Immature natural killer cell (primary cell): ENCODE measurements at places on chromosomes 7 and 10.

GRCh38 chr10:88433565-88434186 is 149.4 kb downstream of the RNLS start:
- no peak for DNase-seq

DNA sequence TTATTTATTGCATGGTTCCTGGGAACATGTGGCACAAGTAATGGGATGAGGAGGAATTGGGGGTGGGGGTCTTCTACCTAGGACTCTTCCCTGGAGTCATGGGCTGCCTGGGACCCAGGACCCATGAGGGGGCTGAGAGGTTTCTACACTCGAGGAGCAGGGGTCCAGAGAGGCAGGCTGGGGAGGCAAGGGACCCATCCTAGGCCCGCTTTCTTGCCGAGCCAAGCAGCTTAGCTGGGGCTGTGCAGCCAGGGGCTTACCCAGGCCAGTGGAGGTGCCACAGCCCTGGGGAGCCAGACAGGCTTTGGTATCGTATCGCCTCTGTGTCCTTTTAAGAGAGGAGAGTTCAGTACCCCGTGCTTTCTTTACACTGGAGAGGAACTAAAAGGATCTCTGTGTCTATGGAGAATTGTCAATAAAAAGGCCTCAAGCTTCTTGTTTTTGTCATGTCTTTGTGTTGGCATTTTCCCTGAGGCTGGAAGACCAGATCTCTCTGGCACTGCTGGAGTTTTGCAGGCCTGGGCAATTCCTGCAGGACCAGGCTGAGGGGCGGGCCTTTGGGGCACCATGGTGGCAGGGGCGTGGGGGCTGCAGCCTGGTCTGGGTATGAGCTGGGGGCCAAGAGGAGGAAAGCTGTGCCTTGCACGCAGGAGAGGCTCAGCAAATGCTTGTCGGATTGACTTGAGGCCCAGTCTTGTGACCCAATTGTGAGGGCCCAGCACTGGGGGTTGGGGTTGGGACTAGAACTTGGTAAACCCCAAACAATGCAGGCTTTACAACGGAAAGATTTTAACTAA is 11.1 kb downstream of the SFRP5 start:
- DNase-seq: no peak

- DNase-seq: no peak
These were observed 466.1 kb upstream of the NRP1 start for GRCh38 chr10:33800545-33800944.

DNA sequence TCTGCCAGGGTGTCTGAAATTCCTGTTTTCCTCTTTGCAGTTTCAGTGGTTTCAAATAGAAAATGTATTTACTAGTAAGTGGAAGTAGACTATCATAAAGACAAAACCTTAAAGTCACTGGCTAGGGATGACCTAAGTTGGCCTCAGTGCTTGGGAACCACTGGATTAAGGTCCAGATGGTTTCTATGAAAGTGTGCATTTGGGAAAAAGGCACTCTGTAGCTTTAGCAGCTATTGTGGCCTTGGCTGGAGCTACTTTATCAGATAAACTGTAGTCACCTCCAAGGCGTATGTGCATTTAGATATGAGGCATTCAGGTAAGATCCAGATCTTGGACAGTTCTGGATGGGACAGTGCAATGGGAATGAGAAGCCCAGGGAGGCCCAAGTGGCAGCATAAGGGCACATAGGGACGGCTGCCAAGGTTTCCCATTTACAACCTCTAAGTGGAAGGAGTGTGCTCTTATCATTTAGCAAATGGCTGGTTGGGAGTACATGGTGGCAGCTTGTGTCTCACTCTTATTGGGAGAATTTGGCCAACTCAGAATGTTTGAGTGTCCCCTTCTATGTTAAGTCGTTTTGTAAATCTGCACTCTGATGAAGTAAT is 185.6 kb downstream of the LRMDA start:
- DNase-seq: no peak

DNA sequence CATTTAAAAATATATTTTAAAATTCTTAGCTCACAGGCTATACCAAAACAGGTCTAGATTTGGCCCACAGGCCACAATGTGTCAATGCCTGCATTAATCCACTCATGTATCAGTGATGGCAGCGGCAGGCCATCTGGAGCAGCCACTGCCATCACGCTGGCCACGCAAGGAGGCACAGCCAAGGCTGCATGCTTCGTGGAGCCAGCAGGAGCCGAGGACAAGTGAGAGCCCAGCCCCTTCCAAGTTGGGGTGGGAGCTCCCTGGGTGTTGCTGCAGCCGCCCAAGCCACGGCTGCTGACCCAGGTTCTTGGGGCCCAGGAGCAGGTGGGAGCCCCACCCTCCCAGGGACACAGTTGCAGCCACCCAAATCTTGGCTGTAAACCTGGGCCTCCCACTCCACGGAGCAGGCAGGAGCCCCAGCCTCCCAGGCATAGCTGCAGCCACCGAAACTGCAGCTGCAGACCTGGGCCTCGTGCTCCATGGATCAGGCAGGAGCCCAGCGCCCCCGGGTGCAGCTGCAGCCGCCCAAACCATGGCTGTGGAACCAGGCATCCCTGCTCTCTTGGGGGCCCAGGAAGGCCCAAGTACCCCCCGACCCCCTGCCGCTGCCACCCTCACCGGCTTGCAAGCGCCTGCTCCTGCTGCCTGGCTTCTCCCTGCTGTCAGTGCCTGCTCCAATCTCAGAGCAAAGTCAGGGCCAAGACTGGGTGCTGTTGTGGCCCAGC is 87.3 kb upstream of the CACUL1 start:
- DNase-seq: no peak

- DNase-seq: no peak
These were observed 7.0 kb upstream of the EVX1 start for GRCh38 chr7:27235387-27236311.

DNA sequence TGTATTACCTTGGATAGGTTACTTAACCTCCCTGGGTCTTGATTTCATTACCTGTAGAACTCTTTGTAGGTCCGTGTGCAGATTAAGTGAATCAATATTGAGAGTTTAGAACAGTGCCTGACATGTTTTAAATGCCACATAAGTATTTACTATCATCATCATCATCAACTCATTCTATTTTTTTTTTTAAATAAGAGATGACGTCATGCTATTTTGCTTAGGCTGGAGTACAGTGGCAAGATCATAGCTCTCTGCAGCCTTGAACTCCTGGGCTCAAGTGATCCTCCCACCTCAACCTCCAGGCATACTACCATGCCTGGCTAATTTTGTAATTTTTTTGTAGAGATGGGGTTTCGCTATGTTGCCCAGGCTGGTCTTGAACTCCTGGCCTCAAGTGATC is 132.0 kb upstream of the FZD8 start:
- no peak for DNase-seq

DNA sequence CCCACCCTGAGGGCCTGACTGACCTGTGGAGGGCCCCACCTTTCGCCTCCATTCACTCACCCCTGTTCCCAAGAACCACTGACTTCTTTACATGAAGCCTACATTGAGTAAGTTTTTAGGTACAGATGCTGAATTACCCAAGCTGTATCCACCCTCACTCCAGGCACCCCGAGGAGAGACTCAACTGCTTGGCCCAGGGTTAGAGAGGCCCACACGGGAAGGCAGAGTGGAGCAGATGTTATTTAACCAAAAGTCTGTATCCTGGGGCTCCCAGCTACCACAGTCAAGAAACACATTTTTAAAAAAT is 213.1 kb upstream of the FRMD4A start:
- DNase-seq: no peak

DNA sequence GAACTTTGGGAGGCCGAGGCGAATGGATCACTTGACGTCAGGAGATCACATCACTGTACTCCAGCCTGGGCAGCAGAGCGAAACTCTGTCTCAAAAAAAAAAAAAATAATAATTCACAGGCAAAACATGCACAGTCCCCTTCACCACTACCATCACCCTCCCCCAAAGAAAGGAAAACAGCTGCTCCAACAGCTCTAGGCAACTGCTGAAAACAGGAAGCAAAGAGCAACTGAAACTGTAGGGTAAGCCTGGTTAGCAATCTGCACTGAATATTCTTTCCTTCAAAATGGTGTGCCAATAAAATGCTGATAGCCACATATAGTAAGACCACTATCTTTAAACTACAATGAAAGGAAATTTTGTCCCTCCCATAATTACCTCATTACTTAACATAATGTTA is 11.8 kb downstream of the NT5C2 start:
- no peak for DNase-seq

DNA sequence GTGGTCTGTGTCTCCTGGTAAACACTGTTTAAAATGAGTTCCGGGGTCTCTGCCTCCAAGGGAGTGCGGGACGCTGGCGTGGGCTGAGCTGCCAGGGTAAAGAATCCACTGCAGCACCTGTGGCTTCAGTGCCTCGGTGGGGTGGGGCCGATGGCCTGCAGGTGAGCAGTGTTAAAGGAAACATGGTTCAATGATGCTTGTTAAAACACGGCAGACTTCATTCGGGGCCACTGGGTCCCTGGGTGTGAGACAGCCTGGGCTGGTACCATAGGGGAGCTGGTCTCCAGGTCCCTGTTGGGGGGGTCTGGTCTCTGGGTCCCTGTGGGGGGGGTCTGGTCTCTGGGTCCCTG is 24.9 kb upstream of the KNDC1 start:
- DNase-seq: no peak

DNA sequence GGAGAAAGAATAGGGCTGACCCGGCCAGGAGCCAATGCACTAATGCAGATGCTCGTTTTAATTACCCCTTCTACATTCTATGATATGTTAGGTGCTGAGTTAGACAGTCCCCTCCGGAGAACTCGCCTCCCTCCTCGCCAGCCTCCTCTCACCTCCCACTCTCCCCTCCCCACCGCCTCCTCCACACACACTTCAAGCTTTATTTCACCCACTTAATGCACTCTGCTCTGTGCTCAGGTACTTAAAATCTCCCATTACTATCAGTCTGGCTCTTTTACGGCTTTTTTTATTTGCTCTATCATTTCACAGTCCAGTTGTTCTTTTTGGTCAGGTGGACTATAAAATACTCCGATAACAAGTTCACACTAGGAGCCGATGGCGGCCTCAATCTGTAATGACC is 231.6 kb downstream of the TEX36 start:
- DNase-seq: no peak

DNA sequence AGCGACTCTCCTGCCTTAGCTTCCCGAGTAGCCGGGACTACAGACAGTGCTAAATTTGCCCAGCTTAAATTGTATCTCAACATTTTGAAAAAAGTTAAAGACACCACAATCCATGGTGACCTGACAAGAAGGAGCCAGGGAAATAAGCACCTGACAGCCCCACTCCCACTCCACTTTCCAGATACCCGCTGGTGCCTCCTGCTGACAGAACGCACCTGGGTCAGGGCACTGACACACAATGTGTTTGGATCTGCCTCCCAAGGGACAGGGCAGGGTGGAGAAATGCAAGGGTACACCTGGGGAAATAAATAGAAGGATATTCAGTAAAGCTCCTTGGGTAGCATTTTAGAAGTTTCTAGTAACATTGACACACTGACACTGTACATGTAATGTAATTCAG is 58.9 kb upstream of the OPN4 start:
- DNase-seq: no peak

- DNase-seq: no peak
These were observed 278.1 kb upstream of the SP4 start for GRCh38 chr7:21149809-21150208.

- DNase-seq: no peak
These were observed 230.5 kb upstream of the MBL2 start for GRCh38 chr10:53003094-53003493.

DNA sequence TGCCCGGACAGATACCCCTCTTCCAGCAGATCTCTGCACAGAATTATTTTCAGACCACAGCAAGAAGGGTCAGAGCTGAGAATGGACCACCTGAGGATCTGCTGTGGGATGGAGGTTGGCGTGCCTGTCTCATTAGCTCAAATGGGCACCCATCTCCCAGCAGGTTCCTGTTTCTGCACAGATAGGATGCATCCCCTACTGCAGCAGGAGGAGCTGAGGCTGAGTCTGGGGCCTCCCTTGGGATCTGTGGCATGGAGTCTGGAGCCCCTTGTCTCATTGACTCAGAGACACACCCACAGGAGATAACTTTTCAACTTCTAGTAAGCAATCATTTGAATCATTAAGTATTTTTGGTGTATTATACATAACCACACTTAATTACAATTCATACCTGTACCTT is 212.7 kb downstream of the ADK start:
- no peak for DNase-seq

DNA sequence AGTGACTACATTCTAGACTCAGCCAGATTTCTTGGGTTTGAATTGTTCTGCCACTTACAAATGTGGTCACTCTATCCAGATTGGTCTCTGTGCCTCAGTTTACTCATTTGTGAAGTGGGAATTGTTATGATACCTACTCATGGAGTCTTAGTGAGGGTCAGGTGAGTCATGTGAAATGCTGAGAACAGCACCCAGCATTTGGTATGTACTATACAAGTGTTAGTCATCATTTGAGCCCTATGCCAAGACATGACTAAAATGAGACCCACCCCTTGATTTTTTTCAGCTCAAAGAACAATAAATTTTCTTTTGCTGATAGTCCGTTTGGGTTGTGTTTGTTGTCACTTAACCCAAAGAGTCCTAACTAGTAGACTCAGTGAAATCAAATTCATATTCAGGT is 92.8 kb downstream of the CHN2 start:
- no peak for DNase-seq

DNA sequence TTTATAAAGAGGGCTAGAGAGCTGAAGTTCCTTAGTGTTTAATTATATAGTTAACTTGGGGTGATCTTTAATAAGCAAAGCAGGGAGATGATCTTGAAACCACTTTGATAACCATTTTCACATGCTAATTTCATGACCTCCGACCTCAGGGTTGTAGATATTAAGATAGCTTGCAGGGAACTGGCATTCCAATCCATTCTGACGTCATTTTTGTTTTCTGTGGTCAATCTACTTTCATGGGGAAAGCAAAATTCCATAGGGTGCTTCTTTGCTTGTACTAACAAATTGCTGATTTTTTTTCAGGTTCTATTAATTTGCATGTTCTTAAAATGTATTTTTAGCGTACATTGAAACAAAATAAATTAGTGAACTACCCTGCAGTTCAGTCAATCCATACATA is 139.3 kb downstream of the CDCA7L start:
- DNase-seq: no peak

- DNase-seq: no peak
These were observed 77.5 kb upstream of the GTF2I start for GRCh38 chr7:74579800-74580685.

DNA sequence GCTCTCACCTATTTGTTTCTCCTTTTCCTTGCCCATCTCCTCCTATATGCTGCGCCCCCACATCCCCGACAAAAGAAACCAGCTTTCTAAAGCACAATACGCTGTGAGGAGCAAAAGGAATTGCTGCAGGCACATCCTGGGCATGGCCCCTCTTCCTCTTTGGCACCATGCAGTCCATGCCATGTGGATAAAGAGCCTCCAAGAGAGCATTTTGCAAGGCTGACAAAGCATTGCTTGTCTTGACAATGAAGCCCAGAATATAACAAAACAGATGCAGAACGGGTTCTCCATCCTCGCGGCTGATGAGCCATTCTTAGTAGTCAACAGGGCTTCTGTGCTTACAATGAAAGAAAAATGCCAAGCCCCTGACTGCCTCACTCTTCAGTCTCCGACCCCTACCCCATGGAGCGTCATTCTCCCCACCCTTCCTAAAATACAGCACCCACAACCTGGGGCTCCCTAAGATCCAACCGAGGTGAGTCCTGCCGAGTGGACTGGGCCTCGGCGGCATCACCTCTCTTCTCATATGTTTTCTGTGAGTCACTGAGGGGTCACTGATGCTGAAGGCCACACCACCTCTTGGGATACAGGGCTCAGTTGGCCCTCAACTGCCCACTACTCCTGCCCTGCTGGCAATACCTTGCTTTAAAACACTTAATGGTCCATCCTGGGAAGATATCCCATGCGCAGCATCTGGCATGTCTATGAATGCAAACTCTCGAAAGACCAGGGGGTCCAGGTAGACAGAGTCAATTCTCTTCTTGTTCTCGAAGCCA is 47.5 kb downstream of the GSDME start:
- DNase-seq: no peak

- DNase-seq: no peak
These were observed 5.1 kb upstream of the ZC3HAV1 start for GRCh38 chr7:139114585-139114984.
